T1000 (cell line): ENCODE measurements at places on chromosomes 4 and X.

DNA sequence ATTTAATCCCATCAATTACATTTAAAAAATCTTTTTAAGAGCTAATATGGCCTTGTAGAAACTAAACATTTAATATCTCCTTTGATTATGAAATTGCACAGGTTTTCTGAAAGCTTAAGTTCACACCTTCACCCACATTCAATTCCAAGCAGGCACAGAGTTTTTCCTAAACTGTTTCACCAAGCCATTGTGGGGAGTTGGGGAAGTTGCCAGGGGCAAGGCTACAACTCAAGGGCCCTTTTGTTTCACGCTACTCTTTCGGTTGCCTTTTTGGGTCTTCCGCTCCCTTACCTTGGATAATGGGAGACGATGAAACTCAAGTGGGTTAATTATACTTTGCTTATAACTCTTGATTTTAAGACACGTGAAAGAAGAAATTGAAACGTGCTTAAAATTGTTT is 33.3 kb downstream of the APBB2 start:
- no peak for DNase-seq

- no peak for DNase-seq
Observed at GRCh38 chr4:137343221-137343620, 189.1 kb downstream of the PCDH18 start.

DNA sequence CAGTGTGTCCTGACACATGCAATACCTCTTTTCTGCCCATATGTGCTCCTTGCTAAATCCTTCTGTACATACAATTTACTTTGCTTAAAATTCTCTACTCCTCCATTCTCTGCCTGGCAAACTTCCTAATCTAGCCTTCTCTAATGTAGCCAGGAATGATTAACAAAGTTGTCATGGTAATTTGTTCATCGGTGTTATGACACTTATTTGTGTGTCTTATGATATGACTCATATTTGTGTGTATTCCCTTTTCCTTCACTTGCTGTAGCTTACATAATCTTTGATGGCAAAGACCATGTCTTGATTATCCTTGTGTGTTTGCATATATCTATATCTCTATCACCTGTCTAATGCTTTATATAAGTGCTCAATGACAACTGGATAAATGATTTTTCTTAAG is 133.3 kb downstream of the COL25A1 start:
- no peak for DNase-seq

- no peak for DNase-seq
Observed at GRCh38 chr4:163330916-163331628, 1.3 kb downstream of the NPY1R start.

- DNase-seq, result no peak
Observed at GRCh38 chr4:10623241-10623640, 61.3 kb downstream of the CLNK start.

DNA sequence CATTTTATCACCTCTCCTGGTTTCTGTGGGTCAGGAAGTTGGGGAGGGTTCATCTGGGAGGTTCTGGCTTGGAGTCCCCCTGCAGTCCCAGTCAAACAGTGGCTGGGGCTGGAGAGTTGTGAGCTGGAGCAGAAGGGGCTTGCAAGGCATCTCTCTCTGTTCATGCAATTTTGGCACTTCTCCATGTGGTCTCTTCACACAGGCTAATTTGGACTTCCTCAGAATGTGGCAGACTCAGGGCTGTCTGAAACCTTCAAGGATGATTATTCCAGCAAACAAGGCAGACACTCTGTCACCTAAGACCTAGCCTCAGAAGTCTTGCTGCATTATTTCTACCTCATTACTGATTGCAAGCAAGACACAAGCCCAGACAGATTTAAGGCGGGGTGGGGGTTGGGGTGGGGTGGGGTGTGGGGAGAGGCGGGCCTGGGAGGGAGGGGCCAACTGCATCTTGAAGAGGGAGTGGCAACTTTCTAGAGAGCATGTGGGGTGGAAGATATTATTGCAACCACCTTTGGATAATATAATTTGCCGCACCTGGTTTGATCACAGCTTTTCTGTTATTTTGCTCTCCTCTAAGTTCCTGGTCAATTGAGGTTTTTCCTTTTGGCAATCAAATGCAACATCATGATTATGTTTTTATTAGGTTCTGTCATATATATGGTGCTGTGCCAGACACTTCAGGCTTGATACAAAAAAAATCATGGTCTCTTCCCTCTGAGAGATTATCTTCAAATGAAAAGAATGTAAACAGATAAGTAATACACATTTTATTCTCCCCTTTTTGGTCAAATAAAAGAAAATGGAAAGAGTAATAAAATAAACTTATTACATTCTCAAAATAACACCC is 799.5 kb downstream of the RPA4 start:
- DNase-seq, result no peak

DNA sequence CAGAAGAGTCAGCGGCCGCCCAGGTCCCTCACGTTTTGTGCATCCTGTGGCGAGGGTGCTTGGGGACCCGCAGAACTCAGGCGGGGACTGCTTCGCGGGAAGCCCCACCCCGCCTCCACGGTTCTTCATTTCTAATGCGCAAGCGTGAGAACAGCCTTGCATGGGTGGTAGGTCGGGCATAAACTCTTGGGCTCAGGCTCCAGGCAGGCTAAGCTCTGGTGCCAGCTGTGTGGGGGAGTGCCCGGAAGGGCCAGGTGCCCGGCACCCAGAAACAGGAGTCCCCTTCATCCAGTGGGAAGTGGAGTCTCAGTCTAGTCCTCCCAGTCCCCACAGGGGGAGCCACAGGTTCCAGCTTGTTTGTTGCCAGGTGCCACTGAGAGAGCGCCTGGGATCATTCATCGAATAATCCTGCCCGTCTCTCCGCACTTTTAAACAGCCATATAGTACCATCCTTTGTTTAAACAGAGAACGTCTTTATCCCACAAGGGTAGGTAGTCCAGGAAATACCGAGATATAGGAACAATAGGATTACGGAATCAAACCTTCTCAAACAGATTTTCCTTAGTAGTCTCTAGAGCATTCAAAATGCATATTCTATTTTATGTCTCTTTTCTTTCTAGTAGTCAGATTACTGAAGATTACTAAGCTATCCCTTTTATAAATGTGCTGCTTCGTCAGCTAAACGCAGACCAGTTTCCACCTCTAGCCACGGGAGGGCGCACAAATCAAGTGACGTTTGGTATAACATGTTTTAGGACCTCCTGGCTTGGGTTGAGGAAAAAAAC is 12.7 kb upstream of the RBBP7 start:
- peak; percentile 3 for DNase-seq
